KBM-7 (cell line): ENCODE measurements at places on chromosomes 1 and 21.

GRCh38 chr1:244241438-244241837, 190.4 kb downstream of the ZBTB18 start:
- DNase-seq, result no peak

DNA sequence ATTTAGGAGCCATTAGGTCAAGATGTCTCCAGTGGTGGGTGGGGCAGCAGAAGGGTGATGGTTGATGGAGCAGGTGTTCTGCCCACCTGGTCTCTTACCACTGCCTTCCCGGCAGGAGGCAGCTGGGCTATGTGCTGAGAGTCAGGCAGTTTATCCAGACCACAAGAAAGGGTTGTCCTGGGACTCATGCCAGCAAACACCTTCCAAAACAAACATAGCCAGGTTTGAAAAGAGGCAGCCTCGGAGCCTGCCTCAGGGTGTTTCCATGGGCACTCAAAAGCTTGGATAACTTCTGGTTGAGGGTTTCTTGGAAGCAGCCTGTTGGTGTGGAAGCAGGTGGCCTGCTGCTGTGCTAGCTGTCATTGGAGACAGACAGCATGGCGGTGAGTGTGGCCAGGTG, 187.2 kb downstream of the PCP4 start:
- DNase-seq, result no peak

GRCh38 chr1:31401241-31401640, 11.8 kb upstream of the SERINC2 start:
- no peak for DNase-seq

DNA sequence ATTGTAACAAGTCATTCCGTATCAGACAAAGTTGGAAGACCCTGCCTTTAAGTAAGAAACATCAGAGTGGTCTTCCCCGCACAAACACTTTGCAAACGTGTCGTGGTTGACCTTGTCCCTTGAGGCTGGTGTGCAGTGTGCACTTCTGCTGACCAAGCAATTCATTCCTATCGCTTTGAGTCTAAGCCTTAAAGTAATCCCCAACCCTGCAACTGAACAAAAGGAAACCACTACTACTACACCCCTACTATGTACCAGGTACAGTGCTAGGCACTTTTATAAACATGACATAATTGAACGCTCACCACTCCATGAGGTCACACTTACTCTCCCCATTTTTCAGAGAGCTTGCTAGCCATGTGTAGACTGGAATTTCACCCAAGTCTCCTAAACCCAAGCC, 10.6 kb downstream of the ITPKB start:
- DNase-seq, result no peak

- DNase-seq, result no peak
Observed at GRCh38 chr1:223386013-223386412, 7.2 kb upstream of the CCDC185 start.

DNA sequence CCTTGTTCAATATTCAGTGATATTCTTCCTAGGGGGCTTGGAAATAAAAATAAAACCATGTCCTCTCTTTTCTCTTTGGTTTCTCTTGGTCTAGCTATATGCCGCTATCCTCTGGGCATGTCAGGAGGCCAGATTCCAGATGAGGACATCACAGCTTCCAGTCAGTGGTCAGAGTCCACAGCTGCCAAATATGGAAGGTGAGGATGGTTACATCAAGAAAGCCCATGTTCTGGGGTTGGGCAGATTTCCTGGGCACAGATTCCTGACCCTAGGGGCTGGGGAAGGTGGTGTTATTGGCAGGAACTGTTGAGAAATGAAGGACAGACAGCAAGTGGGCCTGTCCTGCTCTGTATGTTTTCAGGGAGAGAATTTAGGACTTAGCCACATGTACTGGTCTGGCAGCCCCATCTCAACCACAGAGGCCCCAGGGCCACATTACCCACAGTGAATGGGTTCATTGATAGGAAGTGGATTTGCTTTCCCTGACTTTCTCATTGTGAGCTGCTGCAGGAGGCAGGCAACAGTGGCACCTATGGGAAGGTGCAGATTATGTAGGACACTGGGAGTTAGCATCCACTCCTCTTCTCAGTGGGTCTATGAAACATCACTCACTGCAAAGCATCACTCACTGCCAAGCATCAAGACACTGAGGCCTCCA, 37.4 kb upstream of the HSD17B7 start:
- no peak for DNase-seq

GRCh38 chr1:226686440-226687425, 52.3 kb downstream of the ITPKB start:
- no peak for DNase-seq
